Activated CD8-positive, alpha-beta memory T cell treated with anti-CD3 and anti-CD28 coated beads for 1 hour (primary cell): ENCODE measurements at places on chromosomes 12 and 14.

- DNase-seq, result no peak
Observed at GRCh38 chr12:45304514-45305178, 88.8 kb downstream of the ANO6 start.

- no peak for DNase-seq
Observed at GRCh38 chr12:116282371-116283286, 5.1 kb upstream of the MED13L start.

GRCh38 chr14:91302391-91302790 is 57.9 kb upstream of the GPR68 start:
- DNase-seq, result no peak

- no peak for DNase-seq
Observed at GRCh38 chr14:63933110-63933509, 80.3 kb downstream of the SYNE2 start.

DNA sequence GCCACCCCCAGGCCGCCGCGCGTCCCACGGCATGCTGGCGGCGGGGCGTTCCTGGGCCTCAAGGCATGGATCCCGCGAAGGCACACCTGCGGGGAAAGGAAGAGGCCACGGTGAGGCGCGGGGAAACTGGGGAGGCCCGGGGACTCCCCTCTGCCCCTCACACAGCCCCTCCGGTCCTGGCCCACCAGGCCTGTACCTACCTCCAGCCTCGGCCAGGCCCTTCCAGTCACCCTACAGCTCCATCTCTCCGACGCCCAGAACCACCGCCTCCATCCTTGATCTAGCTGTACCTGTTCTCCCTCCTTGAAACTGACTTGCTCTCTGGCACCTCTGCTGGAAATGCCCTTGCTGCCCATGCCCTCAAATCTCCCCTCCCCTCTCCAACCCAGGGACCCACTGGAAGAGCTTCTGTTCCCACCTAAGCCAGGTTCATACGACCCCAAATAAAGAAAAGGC is 1.7 kb downstream of the ANKRD9 start:
- no peak for DNase-seq

GRCh38 chr12:47858511-47859266 is 39.0 kb upstream of the HDAC7 start:
- DNase-seq, result no peak

- DNase-seq, result no peak
Observed at GRCh38 chr12:5710260-5710878, 234.7 kb downstream of the ANO2 start.

- no peak for DNase-seq
Observed at GRCh38 chr14:71467361-71467811, 464.8 kb upstream of the RGS6 start.

GRCh38 chr12:51621156-51621922 is 30.3 kb downstream of the SCN8A start:
- DNase-seq, result no peak

- DNase-seq, result no peak
Observed at GRCh38 chr14:56569174-56569573, 10.4 kb upstream of the TMEM260 start.

DNA sequence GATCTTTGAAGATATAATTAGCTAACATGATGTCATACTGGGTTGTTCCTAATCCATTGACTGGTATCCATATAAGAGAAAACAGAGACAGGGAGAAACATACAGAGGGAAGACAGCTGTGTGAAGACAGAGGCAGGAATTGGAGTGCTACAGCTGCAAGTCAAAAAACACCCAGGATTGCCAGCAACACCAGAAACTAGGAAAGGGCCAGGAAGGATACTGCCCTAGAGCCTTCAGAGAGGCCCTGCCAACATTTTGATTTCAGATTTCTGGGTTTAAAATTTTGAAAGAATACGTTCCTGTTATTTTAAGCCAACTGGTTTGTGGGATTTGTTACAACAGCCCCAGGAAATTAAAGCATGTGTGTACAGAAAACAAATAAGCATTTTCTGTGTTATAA is 473.7 kb upstream of the FLRT2 start:
- no peak for DNase-seq

DNA sequence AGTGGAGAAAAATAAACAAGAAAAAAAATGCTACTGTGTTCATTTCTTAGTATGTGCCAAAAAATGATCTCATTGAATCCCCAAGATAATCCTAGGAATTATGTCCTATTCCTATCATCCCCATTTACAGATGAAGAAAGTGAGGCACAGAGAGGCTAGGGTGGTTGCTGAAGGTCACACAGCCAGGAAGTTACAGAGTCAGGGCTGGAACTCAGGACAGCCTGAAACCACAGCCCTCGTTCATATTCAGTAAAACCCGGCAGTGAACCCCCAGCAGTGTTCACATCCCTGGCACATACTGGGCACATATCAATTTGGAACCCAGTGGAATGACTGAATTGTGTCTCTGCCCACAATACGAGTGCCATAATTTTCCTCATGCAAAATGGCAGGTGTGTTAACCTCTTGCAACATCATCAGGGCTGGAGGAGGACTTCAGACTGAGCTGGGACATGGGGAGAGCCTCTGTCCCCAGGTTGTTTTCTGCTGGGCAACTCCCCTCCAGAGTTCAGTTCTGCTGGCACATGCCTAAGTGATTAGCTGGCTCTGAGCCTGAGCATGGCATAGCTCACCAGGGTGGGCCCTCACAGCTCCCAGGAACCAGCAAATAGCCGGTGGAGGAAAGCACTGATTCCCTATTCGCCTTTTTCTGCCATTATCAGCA is 2.0 kb upstream of the PPP1CC start:
- DNase-seq, result no peak

GRCh38 chr12:112916270-112916669 is 9.5 kb downstream of the OAS1 start:
- no peak for DNase-seq

GRCh38 chr14:61608245-61609165 is 86.8 kb upstream of the HIF1A start:
- DNase-seq, result no peak

GRCh38 chr12:64010069-64010686 is 165.7 kb downstream of the SRGAP1 start:
- DNase-seq, result no peak

GRCh38 chr12:47985596-47986290 is 18.5 kb downstream of the COL2A1 start:
- DNase-seq, result no peak

- DNase-seq, result no peak
Observed at GRCh38 chr12:24639641-24640040, 309.3 kb downstream of the BCAT1 start.

DNA sequence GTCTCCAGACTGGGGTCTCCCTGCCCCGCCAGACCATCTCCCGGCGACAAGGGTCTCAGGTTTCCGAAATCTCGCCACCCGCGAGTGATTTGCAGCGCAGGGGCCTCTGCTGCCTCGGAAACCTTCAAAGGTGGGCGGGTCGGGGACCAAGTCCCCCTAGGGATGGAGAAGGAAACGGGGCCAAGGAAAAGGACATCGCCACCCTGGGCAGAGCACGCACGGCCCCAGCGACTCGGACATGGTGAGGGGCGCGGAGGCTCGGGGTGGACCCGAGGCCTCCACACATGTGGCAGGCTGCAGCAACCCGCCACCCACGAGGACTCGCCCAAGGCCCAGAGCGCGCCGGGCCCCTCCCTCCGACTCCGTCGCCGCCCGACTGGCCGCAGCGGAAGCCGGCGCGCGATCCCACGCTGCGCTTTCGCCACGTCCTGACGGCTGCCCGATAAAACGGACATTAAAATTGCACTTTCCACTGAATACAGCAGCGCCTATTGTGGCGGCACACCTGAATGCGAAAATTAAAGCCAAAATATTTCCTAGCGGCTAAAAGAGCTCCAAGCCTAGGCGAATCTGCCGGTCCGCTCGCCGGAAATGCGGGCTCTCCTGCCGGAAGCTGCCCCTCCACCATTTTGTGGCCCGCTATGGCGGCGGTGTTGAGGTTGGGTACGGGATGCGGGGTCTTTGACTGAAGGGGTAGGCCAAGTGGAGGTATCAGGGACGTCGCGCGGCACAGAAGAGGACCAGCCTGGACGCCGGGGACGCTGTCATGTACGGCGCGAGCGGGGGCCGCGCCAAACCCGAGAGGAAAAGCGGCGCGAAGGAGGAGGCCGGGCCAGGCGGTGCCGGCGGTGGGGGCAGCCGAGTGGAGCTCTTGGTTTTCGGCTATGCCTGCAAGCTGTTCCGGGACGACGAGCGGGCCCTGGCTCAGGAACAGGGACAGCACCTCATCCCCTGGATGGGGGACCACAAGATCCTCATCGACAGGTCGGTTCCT is at the start of gene SFSWAP:
SFSWAP (plus strand) TSS at position 627 of the 994 bp plus-strand sequence; CDS start at position 767, 140 bp downstream.
- DNase-seq, result peak; percentile 64

GRCh38 chr14:94397289-94398181 is 9.1 kb upstream of the SERPINA1 start:
- no peak for DNase-seq

- DNase-seq, result no peak
Observed at GRCh38 chr14:20631023-20631879, 10.2 kb downstream of the OR6S1 start.

DNA sequence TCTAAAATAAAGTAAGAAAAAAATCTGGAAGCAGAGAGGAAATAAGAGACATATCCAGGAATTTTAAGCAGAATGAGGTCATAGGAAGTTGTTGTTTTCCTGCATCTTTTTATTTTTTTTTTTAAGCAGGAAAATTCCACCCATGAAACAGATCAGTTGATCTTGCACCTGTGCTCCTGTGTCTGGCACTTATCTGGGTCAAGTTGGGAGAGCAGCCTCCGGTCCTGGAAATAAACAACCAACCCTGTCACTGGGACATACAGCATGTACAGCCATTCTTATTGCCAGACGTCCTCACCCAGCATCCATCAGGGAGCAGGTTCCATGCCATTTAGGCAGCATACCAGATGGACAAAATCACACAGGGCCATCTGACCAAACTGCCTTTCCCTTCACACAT is 266.0 kb upstream of the BTG1 start:
- DNase-seq, result no peak

- DNase-seq, result no peak
Observed at GRCh38 chr14:72962829-72963312, 36.6 kb downstream of the DCAF4 start.

- DNase-seq, result no peak
Observed at GRCh38 chr12:2411616-2412304, 359.0 kb downstream of the CACNA1C start.

- DNase-seq, result no peak
Observed at GRCh38 chr14:65560340-65561027, 148.0 kb downstream of the FUT8 start.

DNA sequence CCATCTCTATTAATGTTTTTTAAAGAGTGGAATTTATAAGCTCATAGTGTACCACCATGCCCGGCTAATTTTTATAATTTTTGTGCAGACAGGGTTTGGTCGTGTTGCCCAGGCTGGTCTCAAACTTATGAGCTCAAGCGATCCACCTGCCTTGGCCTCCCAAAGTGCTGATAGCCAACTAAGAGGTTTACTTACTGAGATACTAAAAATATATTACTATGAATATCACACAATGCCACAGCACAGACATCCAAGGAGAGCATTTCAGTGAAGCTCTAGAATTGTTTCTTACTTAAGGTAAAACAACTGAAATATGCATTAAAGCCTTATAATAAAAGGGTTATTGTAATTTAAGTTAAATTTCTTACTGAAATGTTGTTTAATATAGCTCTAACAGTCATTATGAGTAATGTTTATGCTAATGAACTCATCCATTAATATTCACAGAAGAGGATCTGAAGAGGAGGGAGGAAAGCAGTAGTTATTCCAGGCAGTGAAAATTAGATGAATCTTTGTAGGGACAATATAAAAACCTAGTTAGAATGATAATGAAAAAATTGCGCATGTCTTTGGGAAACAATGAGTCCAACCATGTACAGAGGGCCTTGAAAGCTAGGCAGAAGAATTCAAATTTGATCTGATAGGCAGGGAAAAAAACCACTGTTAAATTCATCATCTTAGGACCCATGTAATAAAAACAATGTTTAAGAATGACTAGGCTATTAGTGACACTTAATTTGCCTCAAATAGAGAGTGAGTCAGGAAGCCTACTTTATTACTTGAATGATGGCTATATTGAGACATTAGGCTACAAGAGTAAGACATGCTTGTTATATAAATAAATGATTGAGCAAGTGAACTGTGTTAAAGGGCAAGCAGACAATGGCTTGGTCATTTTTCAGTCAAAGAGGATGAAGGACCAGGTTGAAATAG is 99.2 kb downstream of the SLC41A2 start:
- DNase-seq, result no peak

DNA sequence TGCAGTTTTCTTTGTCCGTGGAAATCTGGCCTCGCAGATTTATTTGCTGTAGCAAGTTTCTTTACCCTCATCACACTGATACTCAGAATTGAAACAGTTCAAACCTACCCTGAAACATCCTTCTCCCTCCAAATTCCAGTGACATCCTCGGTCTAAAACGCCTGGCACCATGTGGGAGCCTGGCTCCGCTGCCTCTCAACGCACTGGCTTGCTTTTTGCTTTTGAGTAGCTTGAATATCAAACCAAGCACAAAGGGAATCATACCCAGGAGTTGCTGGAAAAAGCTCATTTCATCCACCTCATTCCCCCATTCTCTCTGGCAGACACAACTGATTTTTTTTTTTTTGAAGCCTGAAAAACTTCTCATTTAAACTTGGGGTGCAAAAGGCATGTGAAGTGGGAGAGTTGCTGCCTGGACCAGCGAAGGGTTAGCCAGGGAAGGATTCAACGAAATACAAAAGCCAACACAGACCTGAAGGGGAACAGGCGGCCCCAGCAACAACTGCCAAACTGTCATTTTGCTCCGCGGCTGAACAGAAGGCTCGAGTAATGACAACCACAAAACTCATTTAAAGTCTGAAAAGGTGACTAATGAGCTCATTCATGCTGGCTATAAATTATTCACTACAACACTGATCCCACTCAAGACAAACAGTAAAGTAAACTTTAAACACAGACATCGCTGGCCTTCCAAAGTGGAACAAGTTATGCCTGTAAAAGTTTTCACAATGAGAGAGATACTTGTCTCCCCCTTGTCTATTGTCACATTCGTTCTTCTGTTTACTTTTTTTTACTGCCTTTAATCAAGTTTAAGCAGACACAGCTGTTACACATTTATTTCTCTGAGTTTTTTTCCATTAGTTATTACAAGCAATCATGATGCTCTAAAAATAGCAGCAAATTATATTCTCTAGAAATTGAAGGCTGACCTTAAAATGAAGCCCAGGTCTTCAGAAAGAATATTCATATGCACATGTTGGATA is 12.5 kb upstream of the FOXN3 start:
- no peak for DNase-seq

GRCh38 chr14:55133416-55133815 is 4.4 kb downstream of the LGALS3 start:
- DNase-seq, result no peak

DNA sequence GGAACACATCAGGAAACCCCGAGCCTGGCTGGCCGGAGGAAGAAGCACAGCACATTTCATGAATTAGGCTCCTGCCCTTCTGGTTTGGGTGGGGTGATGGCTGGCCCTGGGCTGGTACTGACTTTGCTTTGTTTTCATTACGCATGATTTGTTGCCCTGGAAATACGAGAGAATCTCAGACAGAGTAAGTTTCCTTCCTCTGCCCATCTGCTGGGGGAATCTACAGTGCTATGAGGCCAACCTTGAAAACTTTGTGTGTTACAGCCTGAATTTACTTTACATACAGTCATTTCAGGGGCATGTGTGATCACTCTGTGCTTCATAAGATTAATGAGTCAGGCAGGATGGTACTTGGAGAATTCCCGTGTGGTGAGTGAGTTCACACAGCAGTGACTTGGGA is 20.5 kb upstream of the SLC5A8 start:
- DNase-seq, result no peak
